ENCODE measurements at places on chromosomes 3 and 15.

GRCh38 chr3:54888873-54889272, 39.0 kb downstream of the LRTM1 start:
- no peak for DNase-seq

GRCh38 chr15:61380270-61380669, 151.2 kb upstream of the RORA start:
- DNase-seq, result no peak

- no peak for DNase-seq
Observed at GRCh38 chr3:123409443-123410148, 39.3 kb downstream of the ADCY5 start.

DNA sequence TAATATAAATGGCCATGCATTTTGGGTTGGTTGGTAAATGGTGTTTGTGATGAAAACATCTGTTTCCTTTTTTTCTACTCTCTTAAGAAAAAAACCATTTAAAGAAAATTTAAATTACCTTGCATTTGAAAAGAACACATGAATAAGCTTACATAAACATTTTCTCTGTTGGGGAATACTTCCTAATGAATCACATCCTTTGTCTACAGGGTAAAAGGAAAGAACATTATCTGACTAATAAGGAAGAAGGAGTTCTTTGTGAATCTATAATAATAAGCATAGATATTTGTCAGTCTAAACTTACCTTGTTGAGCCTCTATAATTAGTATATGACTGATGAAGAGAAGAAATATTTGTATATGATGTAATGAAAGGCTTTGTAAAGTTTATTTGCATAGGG, 254.1 kb upstream of the ZNF717 start:
- no peak for DNase-seq

GRCh38 chr3:19711160-19711782, 222.7 kb downstream of the EFHB start:
- no peak for DNase-seq

Data from CD4-positive, alpha-beta T cell treated with Interleukin-6 at 100 ng/mL for 8 hours (primary cell).